ENCODE measurements at places on chromosomes 6 and 20.

DNA sequence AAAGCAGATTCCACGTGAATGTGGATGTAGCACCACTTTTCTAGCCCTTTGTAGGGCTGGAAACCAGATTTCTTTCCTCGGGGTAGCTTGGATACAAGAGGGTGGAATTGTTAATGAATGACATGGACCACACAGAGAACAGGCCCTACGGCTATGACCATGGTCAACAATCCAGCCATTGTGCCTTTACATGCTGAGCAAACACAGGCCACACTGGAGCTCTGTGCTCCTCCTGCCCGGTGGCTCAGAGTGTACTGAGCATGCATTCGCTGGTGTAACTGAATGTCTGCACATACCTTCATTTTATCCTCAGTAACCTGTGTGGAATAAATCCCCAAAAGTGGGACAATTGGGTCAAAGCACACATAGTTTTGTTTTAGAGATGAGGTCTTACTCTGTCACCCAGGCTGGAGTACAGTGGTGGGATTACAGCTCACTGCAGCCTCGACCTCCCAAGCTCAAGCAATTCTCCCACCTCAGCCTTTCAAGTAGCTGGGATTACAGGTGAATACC lies 32.8 kb downstream of the LRP11 start:
- DNase-seq, result no peak

DNA sequence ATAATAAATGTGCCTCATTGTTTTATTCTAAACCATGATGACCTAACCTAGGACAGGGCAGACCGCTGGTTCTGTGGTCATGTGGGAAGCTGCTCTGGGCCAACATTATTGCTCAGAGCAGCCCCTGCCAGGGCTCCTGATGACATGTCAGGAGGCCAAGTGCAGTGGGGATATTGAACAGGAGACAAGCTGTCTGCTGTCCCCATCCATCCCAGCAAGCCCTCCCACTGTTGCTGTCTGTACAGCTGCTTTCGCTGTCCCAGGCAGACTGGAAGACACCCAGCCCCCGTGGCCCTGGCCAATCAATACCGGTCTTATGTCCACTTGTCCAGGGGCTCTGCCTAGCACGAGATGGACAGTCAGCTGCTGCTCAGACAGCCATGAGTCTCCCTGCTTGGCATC lies 43.2 kb upstream of the FNDC1 start:
- no peak for DNase-seq

DNA sequence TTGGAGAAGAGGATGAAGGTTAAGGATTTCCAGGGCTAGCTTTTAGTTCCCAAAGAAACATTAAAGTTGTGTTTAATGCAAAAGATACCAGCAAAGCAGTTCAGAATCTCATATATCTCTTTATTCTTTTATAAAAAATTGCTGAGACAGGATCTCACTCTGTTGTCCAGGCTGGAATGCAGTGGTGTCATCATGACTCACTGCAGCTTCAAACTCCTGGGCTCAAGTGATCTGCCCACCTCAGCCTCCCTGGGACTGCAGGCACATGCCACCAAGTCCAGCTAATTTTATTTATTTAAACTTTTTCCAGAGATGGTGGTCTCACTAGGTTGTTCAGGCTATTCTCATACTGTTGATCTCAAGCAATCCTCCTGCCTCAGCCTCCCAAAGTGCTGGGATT lies 41.1 kb upstream of the CAP2 start:
- DNase-seq, result no peak

DNA sequence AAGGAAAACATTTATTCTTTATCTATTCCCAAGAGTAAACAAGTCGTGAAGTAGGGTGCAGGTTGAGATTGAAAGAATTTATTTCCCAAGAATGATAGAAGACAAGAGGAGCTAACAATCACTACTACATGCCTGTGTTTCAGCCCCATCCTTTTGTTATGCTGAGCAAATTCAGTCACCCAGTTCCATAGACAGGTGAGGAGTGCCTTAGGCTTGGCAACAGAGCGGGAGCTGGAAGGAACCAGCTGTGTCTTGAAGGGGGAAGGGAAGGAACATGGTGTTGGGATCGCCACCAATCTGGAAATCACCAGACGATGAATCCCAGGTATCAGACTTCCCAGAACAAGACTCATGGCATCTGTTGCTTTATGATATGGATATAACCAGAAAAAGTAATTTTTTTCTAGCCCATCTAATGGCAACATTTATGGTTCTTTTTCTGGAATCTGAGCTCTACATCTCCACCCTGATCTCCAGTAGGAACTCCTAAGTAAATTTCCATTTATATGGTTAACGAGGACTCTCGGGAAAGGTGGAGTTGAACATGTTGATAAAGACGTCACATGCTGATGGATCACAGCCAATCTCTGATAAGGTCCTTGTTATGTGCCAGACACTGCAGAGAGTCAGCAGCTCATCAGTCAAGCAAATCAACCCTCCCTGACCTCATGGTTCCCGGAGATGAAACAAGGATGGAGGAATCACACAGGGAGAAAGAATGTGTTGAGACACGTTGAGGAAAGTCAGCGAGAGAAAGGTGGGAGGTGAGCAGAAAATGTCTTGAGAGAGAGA lies 344.9 kb downstream of the SMOC2 start:
- no peak for DNase-seq

GRCh38 chr6:67815623-67816022 lies 819.5 kb upstream of the ADGRB3 start:
- DNase-seq, result no peak

- no peak for DNase-seq
Observed at GRCh38 chr6:136108361-136108945, 141.7 kb downstream of the MTFR2 start.

All from non-pigmented ciliary epithelial cell (primary cell).